ENCODE measurements at places on chromosomes 1 and 21.

GRCh38 chr21:43611598-43612369 lies 47.5 kb downstream of the HSF2BP start:
- peak; percentile 50 for DNase-seq

GRCh38 chr21:28705616-28706015 lies 287.1 kb downstream of the LTN1 start:
- peak; percentile 64 for DNase-seq

GRCh38 chr1:216598448-216598847 lies 124.8 kb downstream of the ESRRG start:
- no peak for DNase-seq

GRCh38 chr21:44449473-44450363 lies 5.6 kb upstream of the LRRC3 start:
- no peak for DNase-seq

GRCh38 chr1:89605692-89606091 lies 27.2 kb upstream of the LRRC8C start:
- DNase-seq, result peak; percentile 43

DNA sequence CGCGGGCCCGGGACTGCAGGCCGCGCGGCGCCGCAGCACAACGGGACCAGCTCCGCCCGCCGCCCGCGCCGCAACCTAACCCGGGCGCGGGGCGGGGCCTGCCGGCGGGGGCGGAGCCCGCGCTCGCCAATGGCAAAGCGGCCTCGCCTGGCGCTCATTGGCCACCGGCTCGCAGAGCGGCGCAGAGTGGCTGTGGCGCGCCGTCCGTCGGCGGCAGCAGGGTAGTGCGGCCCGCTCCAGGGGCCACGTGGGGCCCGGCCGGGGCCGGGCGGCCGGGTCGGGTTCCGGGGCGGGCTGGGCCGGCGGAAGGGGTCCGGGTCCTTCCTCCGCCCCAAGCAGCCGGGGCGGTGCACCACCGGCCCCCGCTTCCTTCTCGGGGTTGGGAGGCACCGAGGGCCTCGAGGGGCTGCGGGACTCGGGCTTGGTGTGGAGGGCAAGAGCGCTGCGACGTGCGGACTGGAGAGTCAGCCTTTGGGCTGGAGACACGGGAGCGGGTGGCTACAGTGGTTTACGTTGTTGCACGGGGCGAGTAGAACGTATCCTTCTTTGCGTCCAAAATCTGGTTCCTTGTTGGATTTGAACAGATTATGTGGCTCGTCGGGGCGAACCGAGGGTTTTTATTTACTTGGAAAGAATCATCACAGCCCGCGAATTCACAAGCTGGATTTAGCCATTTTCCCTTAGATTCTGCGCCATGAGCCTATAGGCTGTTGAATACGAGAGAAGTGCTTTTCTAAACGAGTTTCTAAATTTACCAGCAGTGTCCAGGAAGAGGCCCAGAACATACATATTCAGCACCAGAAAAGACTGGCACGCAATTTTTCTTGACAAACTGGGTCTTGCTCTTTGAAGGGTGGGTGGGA lies at the start of gene SRM:
Gene SRM (minus strand): TSS at position 51 of the 863 bp plus-strand sequence. CDS start 75 bp downstream, outside the sequence.
- peak; percentile 91 for DNase-seq

GRCh38 chr1:198641501-198641900 lies 2.7 kb downstream of the PTPRC start:
- peak; percentile 73 for DNase-seq

- peak; percentile 81 for DNase-seq
Observed at GRCh38 chr1:17502326-17502778, 37.1 kb upstream of the ARHGEF10L start.

- peak; percentile 61 for DNase-seq
Observed at GRCh38 chr1:43238085-43238484, 31.7 kb upstream of the TMEM125 start.

- no peak for DNase-seq
Observed at GRCh38 chr1:85665932-85666331, 42.3 kb downstream of the ZNHIT6 start.

DNA sequence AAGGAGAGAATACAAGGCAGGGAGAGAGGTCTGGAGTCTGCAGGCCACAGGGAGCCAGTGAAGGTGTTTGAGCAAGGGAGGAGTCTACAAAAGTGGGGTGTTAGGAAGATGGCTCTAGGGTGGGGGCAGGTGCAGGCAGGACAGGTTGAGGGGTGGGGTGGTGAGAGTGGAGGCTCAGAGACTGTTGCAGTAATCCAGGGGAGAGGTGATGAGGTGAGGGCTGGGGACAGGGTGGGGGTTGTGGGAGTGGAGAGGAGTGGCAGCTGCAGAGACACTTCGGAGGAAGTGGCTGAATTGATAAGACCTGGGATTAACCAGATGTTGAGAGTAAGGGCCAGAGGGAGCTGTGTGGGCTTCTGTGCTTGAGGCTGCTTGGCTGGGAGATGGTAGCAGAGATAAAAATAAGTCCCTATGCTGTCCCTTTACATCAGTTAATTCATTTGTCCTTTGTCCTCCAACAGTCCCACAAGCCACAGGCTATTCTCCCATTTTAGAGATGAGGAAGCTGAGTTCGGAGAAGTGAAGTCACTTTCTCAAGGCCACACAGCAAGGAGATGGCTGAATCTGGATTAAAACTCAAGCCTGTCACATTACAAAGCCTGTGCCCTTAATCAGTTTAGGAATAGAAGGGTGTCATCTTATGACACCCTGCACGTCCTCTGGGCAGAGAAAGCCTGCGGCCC lies 54.8 kb upstream of the SYNC start:
- DNase-seq, result no peak

- DNase-seq, result no peak
Observed at GRCh38 chr1:234712891-234713305, 102.9 kb upstream of the IRF2BP2 start.

- DNase-seq, result no peak
Observed at GRCh38 chr1:54007613-54008012, 10.4 kb downstream of the LDLRAD1 start.

GRCh38 chr1:21663248-21663950 lies 5.8 kb downstream of the RAP1GAP start:
- no peak for DNase-seq

- peak; percentile 30 for DNase-seq
Observed at GRCh38 chr1:176111835-176112234, 95.3 kb downstream of the COP1 start.

DNA sequence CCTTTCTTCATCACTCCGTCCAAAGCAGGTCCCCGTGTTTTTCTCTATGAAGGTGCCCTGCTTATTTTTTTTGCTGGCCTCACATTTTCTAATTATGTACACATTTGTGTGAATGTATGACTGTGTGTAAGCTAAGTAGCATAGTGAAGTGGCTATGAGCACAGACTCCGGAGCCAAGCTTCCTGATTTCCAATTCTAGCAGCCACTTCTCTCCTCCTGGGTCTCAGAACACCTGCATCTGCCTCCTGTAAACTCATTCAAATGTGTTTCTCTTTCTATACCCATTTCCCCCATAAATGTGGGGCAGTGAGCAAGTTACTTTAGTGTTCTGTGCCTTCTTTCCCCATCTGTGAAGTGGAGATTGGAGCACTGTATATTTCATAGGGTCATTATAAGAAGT lies 2.1 kb downstream of the SLAMF6 start:
- DNase-seq, result no peak

GRCh38 chr21:40844935-40845334 lies 2.0 kb downstream of the DSCAM start:
- DNase-seq, result no peak

- DNase-seq, result no peak
Observed at GRCh38 chr1:205670611-205671430, 9.5 kb downstream of the SLC45A3 start.

DNA sequence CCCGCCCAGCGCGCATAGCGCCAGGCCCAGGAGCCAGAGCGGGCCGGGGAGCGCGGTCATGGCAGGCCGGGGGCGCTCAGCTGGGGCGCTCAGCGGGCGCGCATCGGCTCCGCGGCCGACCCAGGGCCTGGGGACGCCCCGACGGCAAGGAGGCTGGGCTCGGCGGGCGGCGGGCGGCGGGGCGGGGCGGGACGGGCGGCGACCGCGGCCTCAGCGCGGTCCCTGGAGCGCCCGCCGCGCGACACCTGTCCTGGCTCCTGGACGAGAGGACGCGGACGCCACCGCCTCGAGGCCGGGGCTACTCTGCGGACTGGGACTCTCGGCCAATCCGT lies 273 bp downstream of the BMP8B start:
- DNase-seq, result no peak

GRCh38 chr1:190168893-190169280 lies 308.8 kb downstream of the BRINP3 start:
- peak; percentile 53 for DNase-seq

DNA sequence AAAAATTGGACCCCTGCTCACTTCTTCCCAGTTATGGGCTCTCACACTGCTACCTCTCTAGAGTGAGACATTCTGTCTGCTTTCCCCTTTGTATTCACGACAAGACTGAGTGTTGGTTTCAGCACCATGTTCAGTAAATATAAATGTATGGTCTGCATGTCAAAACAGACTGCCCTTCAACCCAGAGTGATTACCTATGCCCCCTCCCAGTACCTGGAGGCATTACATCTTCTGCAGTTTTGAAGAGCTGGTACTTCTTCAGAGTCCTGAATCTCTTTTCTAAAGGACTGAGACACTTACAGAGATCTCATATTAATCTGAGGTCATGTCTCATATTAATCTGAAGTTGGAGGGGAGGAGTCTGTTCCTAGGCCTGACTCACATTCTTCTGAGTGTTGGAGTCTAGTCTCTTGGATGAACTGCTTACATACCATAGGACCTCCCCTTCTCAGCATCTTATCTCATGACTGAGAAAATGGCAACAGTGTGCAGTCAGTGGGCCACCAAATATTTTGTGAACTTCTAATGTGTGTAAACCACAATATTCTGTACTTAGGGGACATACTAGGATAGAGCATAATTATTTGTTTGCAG lies 80.3 kb downstream of the RGL1 start:
- peak; percentile 55 for DNase-seq

- peak; percentile 82 for DNase-seq
Observed at GRCh38 chr1:38064197-38064903, 17.8 kb upstream of the POU3F1 start.

DNA sequence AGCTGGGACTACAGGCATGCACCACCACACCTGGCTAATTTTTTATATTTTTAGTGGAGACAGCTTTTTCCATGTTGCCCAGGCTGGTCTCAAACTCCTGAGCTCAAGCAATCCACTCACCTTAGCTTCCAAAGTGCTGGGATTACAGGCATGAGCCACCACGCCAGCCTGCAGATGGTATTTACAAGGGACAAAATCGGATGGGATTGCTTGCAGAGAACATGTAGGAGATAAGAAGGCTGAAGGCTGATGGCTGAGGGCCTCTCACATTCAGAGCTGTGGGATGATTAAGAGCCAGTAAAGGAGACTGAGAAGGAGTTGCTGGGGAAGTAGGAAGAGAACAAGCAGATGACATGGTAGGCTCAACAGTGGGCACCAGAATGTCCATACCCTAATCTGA lies 24.0 kb upstream of the QSOX1 start:
- DNase-seq, result no peak

DNA sequence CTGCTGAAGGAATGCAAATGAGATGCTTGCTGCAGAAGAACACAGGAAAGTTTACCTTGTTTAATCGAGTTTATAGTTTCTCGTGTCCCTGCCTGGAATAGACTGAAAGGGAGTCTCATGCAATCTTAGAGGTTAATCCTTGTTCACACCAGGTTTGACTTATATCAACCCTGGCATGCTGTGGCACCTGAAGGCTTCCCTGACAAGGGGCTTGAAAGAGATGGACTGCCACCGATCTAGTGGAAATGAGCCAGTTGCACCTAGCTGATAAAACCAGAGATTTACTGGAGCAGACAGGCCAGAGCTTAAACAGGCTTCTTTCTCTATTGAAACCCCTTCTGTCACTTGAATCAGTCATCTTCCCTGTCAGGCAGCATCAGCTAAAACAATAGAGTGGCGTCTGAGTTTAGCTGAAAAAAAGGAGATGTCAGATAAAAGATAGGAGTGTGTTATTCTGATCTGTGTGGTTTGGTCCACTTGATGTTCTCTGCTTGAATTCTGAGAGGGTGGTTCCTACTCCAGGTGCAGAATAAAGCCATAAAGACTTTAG lies 349.7 kb downstream of the RWDD3 start:
- no peak for DNase-seq

DNA sequence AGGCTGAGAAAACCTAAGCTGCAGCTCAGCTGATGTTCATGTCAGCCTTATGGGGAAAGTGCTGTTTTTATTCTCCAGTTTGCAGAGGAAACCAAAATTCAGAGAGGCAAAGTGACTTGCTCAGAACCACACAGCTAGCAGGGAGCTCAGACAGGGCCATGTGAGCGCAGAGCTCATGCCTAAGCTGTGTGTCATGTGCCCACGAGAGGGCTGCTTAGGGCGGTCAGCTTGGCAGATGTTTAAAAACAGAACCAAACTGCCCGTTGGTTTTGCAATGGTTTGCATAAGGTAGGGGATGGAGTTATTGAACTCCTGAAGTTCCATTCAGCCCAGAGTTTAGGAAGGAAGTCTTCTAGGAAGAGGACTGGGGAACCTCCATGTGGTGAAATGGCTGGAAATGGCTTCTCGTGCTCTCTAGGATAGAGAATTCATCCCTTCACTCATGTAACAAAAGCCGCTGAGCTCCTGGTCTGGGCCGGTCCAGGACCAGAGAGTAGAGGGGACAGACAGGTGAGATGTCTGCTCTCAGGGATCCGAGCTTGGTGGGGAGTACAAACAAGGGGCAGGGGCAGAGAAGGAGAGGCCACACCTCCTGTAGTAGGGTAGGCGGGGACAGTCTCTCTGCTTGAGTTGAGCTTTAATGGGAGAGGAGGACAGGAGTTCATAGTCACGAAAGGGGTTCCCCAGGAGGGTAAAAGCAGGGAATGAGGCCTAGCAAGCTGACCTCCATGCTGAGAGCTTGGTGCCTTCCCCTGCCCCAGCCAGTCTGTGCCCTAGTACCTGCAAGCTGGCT lies 46.9 kb downstream of the ARHGEF10L start:
- DNase-seq, result peak; percentile 80

- DNase-seq, result peak; percentile 60
Observed at GRCh38 chr1:15355968-15356625, 53.6 kb upstream of the EFHD2 start.

- no peak for DNase-seq
Observed at GRCh38 chr1:207952617-207953542, 42.0 kb upstream of the CD34 start.

DNA sequence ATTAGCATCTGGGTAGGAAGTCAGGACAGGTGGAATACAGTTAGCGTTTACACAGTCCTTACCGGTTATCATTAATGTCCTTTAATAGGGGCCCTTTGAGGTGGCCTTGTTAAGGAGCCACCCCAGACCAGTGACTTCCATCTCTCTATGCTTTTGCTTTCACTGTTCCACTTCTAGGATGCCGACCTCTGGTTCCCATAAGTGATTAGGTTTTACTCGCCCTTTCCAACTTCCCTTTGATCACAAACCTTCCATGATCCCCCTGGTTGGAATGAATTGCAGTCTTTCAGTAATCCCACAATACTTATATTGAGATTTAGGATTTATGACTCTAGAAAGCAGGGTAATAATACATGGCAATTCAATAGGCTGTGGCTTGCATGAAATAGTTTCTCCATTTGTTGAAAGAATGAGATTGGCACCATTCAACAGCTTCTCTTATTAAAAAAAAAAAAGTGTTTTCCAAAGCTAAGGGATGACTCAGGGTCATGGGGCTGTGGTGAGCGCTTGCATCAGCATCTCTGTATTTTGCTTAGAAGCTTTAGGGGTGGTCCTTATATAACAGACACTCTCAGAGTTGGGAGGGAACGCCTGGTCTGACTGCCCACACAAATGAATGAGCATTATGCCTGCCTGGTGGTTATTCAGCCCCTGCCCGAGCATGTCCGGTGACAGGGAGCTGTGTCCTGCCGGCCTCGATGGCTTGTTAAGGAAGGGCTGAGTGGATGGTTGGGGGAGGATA lies 110.5 kb downstream of the CNIH3 start:
- peak; percentile 92 for DNase-seq

- DNase-seq, result peak; percentile 84
Observed at GRCh38 chr1:162019006-162019405, 4.7 kb downstream of the OLFML2B start.

Data from fibroblast of skin of back (primary cell).